ENCODE measurements at places on chromosomes 6 and 20.

- no peak for DNase-seq
Measured at GRCh38 chr20:60967431-60968316, 284.4 kb upstream of the CDH4 start.

GRCh38 chr6:22146931-22147701 lies 149.7 kb downstream of the PRL start:
- DNase-seq, result no peak

GRCh38 chr6:110468731-110469130 lies 7.7 kb downstream of the SLC22A16 start:
- DNase-seq, result no peak

DNA sequence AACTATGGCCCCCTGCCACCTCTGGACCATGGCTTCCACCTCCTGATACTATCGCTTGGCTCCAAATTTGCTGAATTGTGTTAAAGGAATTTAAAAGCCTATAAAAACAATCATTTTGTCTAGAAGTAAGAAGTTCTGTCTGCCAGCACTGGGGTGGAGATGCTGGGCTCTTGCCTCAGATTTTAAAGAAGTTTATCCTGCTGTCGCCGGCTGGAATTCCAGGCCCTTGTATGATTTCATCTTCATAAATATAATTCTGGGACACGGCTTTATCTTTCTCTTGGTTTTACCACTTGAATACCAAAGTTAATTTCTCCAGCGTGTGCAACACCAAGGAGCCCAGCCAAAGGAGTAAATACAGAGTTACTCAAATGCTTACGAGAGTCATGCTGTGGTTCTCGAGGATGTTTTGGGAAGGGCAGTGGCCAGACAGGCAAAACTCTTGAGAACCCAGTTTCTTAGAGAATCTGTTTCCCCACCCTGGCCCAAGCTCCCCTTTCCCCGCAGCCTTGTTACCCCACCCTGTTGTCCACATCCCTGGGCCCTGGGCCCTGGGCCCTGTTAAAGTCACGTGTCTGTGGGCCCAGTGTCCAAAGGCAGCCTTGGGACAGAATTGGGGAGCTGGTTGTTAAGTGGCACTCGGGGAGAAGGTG lies 31.9 kb downstream of the C6orf89 start:
- no peak for DNase-seq

GRCh38 chr6:160069050-160069454 lies 52.6 kb upstream of the SLC22A1 start:
- DNase-seq, result no peak

GRCh38 chr6:107957909-107958688 lies at the start of gene SEC63:
SEC63 (minus strand) TSS chr6:107958208; CDS start chr6:107958009, 199 bp downstream.
- DNase-seq, result peak; percentile 96

DNA sequence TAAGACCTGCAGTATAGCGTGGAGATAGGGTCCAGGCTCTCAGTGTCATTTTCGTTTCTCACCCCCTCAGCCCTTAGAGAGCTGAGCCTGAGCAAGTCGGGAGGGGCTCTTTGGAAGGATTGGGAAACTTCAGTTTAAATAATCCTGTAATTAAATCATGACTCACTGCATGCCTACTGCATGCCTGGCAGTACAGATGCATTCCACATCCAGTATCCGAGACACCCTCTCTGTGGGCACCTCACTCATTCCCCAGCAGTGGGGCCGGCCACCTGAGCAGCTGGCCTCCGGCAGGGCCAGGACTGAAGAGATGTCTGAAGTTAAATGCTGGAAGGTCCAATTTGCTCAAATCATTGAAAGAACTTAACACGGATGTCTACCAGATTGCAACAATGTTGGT lies 316.6 kb downstream of the THBS2 start:
- DNase-seq, result no peak

Measured in activated CD4-positive, alpha-beta T cell treated with anti-CD3 and anti-CD28 coated beads, Interleukin-2, amount 50 U/mL, for 24 hours (primary cell).